Foreskin keratinocyte (primary cell): ENCODE measurements at places on chromosomes 2 and 18. TPM values are rescaled to one million over a fixed set of nuclear protein-coding genes. Genes with fewer than 3 reads are reported as not detected.

The ASPRV1 gene
- 0.20 and 0.41 TPM in 2 replicates for polyA plus RNA-seq

The RAX gene
- not detected in 2 replicates for polyA plus RNA-seq

The PNPT1 gene
- polyA plus RNA-seq, result 13.6 and 16.6 TPM in 2 replicates

The NEB gene
- not detected in 2 replicates for polyA plus RNA-seq

The AQP12B gene
- not detected in 2 replicates for polyA plus RNA-seq

The KYNU gene
- 0.12 and 2.6 TPM in 2 replicates for polyA plus RNA-seq

The PTH2R gene
- not detected in 2 replicates for polyA plus RNA-seq

The SCYGR4 gene
- not detected in 2 replicates for polyA plus RNA-seq
